Ureter (tissue), 1 donor: ENCODE measurements at places on chromosomes 6 and 20. TPM values are rescaled to one million over a fixed set of nuclear protein-coding genes. Genes with fewer than 3 reads are reported as not detected.

DNA sequence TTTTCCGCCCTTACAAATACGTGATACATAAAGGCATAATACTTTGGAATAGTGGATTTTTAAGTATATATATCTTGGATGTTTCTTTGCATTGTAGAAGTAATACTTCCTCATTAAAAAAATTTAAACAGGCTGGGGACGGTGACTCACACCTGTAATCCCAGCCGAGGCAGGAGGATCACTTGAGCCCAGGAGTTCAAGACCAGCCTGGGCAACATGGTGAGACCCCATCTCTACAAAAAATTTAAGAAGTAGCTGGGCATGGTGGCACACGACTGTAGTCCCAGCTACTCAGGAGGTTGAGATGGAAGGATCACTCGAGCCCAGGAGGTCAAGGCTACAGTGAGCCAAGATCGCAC, 38.6 kb upstream of the RNF8 start:
- DNase-seq: no peak

DNA sequence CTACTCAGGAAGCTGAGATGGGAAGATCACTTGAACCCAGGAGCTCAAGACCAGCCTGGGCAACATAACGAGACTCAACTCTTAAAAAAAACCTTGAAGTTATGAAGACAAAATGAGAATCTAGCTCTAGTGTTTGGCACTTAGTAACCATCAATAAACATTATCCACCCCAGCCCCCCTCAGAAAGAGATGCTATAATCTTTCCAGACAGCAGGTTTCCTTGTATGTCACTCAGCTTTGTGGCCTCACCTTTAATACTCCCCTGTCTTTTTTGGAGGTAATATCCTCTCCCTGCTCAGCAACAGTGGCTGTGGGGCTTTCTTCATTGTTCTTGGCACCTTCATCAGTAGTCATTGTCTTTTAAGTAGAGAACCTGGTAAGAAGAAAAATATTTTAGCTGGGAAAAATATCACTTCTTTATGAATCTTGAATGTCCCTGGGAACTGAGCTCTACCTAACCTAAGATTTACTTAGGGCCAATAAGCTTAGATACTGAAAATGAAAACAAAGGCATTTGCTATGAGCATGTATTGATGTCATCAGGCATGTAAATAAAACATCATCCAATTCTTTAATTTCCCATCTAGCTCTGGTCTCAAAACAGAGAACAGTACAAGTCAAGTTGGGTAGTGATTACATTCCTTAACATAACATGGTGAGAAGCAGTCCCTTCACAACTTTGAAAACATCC, 46.1 kb downstream of the FKBP5 start:
- DNase-seq: no peak

DNA sequence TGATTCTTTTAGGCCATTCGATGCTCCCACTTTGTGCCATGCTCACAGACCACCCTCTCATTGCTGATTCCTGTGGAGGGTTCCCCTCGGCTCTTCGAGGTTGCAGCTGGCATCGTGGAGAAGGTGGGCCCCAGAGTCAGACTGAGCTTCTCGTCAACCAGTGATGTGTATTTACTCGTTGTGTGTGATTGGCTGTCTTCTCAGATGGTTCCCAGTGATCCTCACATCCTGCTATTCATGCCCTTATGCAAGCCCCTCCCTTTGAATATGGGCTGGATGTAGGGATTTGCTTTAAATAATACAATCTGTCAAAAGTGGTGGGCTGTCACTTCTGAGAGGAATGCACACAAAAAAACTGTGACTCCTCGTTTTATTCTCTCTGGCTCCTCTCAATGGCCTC, 99.6 kb upstream of the ENPP5 start:
- no peak for DNase-seq

The OARD1 gene
- 24.1 TPM for total RNA-seq

The ITCH gene
- 65.0 TPM for total RNA-seq

The ANGPT4 gene
- total RNA-seq: 0.99 TPM

The STX7 gene
- 71.6 TPM for total RNA-seq
